Stimulated activated memory B cell treated with anti-CD40 and anti-IgM and Interleukin-4, amounts not matched to agents 10 μg/mL and 1 μg/mL and 100 μg/mL, for 72 hours (primary cell): ENCODE measurements at places on chromosomes 6 and 20.
A peak's percentile ranks its signal among the peaks of the same experiment; 100 is the strongest.

DNA sequence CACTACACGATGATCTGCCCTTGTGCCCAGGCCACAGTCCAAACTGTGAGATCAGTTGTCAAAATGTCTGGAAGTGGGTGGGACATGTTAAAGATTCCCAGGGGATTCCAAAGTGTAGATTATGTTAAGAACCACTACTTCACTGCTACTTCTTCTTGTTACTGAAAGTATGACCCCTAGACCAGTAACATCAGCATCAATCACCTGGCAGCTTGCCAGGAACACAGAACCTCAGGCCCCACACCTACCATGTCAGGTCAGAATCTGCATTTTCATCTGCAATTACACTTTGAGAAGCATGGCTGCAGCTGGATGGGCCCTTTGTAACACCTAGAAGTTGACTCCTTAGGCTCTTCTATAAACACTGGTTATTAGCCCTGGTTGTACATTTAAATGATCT lies 36.1 kb downstream of the RFPL4B start:
- no peaks in the 10 kb centered on the region for H3K4me1 ChIP-seq
- H3K36me3 ChIP-seq, result no peaks in the 10 kb centered on the region
- peaks cover 19% of the 10 kb centered on the region for H3K27me3 ChIP-seq
- no peak overlapping the region for H3K4me3 ChIP-seq

DNA sequence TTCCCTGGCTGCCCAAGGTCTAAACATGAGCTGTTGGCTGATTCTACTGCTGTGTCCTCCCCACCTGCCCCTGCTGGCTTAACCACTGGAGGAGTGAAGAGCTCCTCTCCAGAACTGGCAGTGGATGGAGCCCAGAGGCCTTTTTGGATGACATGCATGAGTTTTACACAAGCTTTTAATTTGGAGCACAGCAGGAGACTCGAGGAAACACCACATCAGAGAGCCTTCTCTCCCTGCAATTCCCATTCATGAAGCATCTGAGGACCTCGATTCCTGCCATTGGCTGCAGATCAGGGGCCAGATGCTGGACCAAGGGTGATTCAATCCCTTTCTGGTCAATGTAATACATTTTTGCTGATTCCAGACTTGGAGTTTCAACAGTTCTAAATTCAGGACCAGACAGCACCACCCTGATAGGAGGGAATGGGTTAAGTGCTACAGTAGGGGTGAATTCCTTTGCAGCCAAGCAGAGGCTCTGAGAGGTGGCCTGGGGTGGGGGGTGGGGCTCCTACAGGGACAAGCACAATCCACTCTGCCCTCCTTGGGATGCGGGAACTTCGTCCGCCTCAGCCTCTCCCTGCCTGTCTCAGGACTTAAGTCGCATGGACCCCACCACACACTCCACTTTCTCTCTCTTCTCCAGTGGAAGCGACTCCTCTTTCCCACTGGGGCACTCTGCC lies 599 bp upstream of the PSORS1C1 start:
- peaks cover 17% of the 10 kb centered on the region for H3K4me1 ChIP-seq
- no peaks in the 10 kb centered on the region for H3K36me3 ChIP-seq
- no peak for ATAC-seq
- H3K27me3 ChIP-seq, result peaks cover 85% of the 10 kb centered on the region
- H3K27ac ChIP-seq, result no peak overlapping the region

DNA sequence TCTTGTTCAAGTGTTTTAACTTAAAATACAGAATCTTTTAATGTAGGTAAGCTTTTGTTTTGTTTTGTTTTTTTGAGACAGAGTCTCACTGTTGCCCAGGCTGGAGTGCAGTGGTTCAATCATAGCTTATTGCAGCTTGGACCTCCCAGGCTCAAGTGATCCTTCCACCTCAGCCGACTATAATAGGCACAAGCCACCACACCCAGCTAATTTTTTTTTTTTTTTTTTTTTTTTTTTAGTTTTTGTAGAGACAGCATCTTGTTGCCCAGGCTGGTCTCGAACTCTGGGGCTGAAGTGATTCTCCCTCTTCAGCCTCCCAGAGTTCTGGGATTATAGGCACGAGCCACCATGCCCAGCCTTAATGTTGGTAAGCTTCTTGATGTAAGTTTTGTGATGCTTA lies 3.3 kb downstream of the EFHC1 start:
- no peak overlapping the region for H3K27ac ChIP-seq
- peaks cover 8% of the 10 kb centered on the region for H3K36me3 ChIP-seq
- ATAC-seq, result no peak
- H3K27me3 ChIP-seq, result no peaks in the 10 kb centered on the region
- no peak overlapping the region for H3K4me3 ChIP-seq
- H3K4me1 ChIP-seq, result peaks cover 6% of the 10 kb centered on the region

DNA sequence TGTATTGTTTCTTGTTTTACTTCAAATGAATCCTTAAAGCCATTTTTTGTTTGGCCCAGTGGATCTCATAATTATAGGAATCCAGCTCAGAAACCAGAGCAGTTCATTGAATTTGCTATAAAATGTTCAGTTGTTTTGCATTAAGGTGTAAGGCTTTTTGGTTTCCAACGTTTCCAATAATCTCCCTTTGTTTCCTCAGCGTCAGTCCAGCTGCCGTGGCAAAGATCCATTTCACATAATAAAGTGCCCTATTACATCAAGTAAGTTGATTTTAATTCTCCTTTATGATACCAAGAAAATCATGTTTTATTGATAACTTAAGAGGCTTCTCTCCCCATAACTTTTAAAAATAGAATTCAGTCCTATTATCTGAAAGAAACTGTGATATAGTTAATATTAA lies 472.6 kb downstream of the UTRN start:
- H3K36me3 ChIP-seq, result peaks cover 36% of the 10 kb centered on the region
- H3K27ac ChIP-seq, result no peak overlapping the region
- ATAC-seq, result no peak
- H3K4me3 ChIP-seq, result no peak overlapping the region
- peaks cover 14% of the 10 kb centered on the region for H3K4me1 ChIP-seq

DNA sequence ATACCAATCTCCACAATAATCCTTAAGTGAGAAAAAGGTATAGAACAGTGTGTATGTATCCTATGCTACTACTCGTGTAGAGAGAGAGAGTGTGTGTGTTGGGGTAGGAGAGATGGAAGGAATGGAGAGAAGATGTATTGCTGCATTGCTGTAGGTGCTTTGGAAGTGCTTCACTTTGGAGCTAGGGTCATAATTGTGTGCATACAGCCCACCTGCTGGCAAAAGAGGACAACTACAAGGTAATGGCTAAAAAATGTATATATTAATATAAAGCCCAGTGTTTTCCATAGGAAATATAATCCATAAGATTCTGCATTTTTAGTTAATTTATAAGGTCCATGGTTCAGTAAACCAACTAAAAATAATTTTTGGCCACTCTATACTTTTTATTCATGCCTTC lies 36.1 kb downstream of the SERAC1 start:
- H3K4me1 ChIP-seq, result no peaks in the 10 kb centered on the region
- no peak overlapping the region for H3K4me3 ChIP-seq
- H3K27ac ChIP-seq, result no peak overlapping the region
- no peak for ATAC-seq

- H3K36me3 ChIP-seq, result peaks cover 6% of the 10 kb centered on the region
- peaks cover 30% of the 10 kb centered on the region for H3K4me1 ChIP-seq
- ATAC-seq, result no peak
- H3K4me3 ChIP-seq, result peak overlapping the region; percentile 96
These were observed 1.7 kb upstream of the CD24 start for GRCh38 chr6:106976270-106976669.

GRCh38 chr6:152978058-152978457 lies 4.8 kb downstream of the FBXO5 start:
- H3K27me3 ChIP-seq, result no peaks in the 10 kb centered on the region
- H3K27ac ChIP-seq, result no peak overlapping the region
- H3K4me3 ChIP-seq, result no peak overlapping the region
- ATAC-seq, result no peak

DNA sequence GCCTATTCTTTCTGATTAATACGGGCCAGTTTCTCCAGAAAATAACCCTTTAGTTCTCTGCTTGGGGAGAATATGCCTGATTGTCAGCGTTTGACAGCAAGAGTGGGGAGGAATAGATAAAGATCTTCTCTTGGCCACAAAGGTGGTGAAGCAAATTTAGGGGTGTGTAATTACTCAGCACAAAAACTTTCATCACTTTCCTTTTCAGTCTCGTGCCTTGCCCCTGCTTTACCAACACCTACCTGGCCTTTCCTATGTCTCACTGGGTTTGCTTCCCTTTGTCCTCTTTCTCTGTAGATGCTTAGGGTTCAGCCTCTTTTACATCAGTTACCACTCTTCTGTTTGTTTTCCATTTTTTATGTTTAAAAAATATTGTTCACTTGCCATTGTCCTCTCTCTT lies 99.2 kb downstream of the MCHR2 start:
- no peak for ATAC-seq
- no peaks in the 10 kb centered on the region for H3K36me3 ChIP-seq
- no peak overlapping the region for H3K4me3 ChIP-seq
- H3K4me1 ChIP-seq, result no peaks in the 10 kb centered on the region
- H3K27me3 ChIP-seq, result peaks cover 9% of the 10 kb centered on the region

- no peaks in the 10 kb centered on the region for H3K27me3 ChIP-seq
- no peak for ATAC-seq
- H3K4me3 ChIP-seq, result no peak overlapping the region
- H3K27ac ChIP-seq, result no peak overlapping the region
- H3K36me3 ChIP-seq, result peaks cover 64% of the 10 kb centered on the region
These were observed 28.5 kb downstream of the SLX4IP start for GRCh38 chr20:10463622-10464021.

- H3K36me3 ChIP-seq, result no peaks in the 10 kb centered on the region
- ATAC-seq, result no peak
- H3K4me1 ChIP-seq, result peaks cover 4% of the 10 kb centered on the region
- H3K27me3 ChIP-seq, result no peaks in the 10 kb centered on the region
- H3K4me3 ChIP-seq, result no peak overlapping the region
- H3K27ac ChIP-seq, result no peak overlapping the region
These were observed 50.7 kb downstream of the CLIC5 start for GRCh38 chr6:45965007-45965406.

GRCh38 chr20:25623225-25623735 lies 534 bp downstream of the NANP start:
- H3K27ac ChIP-seq, result peak overlapping the region; percentile 99
- ATAC-seq, result peak; percentile 40
- H3K36me3 ChIP-seq, result peaks cover 13% of the 10 kb centered on the region
- no peaks in the 10 kb centered on the region for H3K27me3 ChIP-seq
- peaks cover 30% of the 10 kb centered on the region for H3K4me1 ChIP-seq

- no peak for ATAC-seq
- H3K27me3 ChIP-seq, result no peaks in the 10 kb centered on the region
- H3K36me3 ChIP-seq, result no peaks in the 10 kb centered on the region
- H3K4me1 ChIP-seq, result no peaks in the 10 kb centered on the region
- H3K27ac ChIP-seq, result no peak overlapping the region
These were observed 203.9 kb upstream of the RAB32 start for GRCh38 chr6:146339716-146340115.

- peaks cover 28% of the 10 kb centered on the region for H3K27me3 ChIP-seq
- ATAC-seq, result no peak
- peaks cover 4% of the 10 kb centered on the region for H3K36me3 ChIP-seq
- H3K4me1 ChIP-seq, result peaks cover 55% of the 10 kb centered on the region
- H3K27ac ChIP-seq, result peak overlapping the region; percentile 73
These were observed 2.6 kb downstream of the TRERF1 start for GRCh38 chr6:42448927-42449659.

GRCh38 chr20:47055699-47056369 lies 161.2 kb downstream of the EYA2 start:
- peaks cover 40% of the 10 kb centered on the region for H3K27me3 ChIP-seq
- no peaks in the 10 kb centered on the region for H3K36me3 ChIP-seq
- no peaks in the 10 kb centered on the region for H3K4me1 ChIP-seq
- ATAC-seq, result no peak
- no peak overlapping the region for H3K27ac ChIP-seq
- H3K4me3 ChIP-seq, result no peak overlapping the region

- ATAC-seq, result no peak
- peaks cover 37% of the 10 kb centered on the region for H3K4me1 ChIP-seq
- H3K36me3 ChIP-seq, result peaks cover 79% of the 10 kb centered on the region
These were observed 70.4 kb upstream of the SYNJ2 start for GRCh38 chr6:157911278-157911677.

DNA sequence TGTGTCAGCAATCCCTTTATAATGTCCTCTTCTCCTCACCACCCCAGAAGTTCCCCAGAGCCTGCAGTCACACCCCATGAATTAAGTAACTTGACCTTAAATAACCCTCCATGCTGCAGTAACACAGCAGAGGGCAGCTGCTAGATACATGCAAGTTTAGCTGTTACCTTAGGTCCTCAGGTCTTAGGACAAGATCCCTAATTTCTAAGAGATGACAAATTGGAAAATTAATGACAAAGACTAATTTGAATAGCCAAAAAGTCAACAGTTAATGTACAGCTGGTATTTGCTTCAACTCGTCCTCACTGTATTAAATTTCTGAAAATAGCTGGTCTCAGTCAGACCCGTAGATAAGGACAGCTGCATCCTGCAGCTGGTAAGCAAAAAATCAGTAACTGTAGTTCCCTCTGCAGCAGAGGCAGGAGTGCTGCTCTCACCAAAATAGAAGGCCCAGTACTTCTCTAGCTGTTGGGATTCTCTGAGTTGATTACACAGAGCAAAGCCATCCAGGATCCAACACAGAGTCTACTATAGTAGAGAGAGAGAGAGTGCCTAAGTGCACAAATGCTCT lies 62.4 kb downstream of the TNFRSF21 start:
- no peaks in the 10 kb centered on the region for H3K27me3 ChIP-seq
- no peak for ATAC-seq
- peak overlapping the region; percentile 21 for H3K4me3 ChIP-seq
- no peak overlapping the region for H3K27ac ChIP-seq
- peaks cover 30% of the 10 kb centered on the region for H3K4me1 ChIP-seq

GRCh38 chr20:62580052-62580451 lies 62.3 kb upstream of the SLCO4A1 start:
- H3K4me3 ChIP-seq, result no peak overlapping the region
- H3K27ac ChIP-seq, result peak overlapping the region; percentile 22
- no peaks in the 10 kb centered on the region for H3K36me3 ChIP-seq
- ATAC-seq, result no peak

- H3K27me3 ChIP-seq, result no peaks in the 10 kb centered on the region
- H3K4me1 ChIP-seq, result peaks cover 36% of the 10 kb centered on the region
- H3K36me3 ChIP-seq, result peaks cover 26% of the 10 kb centered on the region
- no peak for ATAC-seq
- H3K27ac ChIP-seq, result peak overlapping the region; percentile 99
These were observed 727 bp downstream of the ERMARD start for GRCh38 chr6:169752074-169752623.

GRCh38 chr20:53032046-53032445 lies 59.9 kb downstream of the TSHZ2 start:
- H3K4me3 ChIP-seq, result no peak overlapping the region
- H3K27me3 ChIP-seq, result peaks cover 15% of the 10 kb centered on the region
- no peak for ATAC-seq
- no peak overlapping the region for H3K27ac ChIP-seq
- peaks cover 14% of the 10 kb centered on the region for H3K4me1 ChIP-seq
